ENCODE measurements at places on chromosomes 7 and 10. TPM values are rescaled to one million over a fixed set of nuclear protein-coding genes. Genes with fewer than 3 reads are reported as not detected.

The COBL gene
- not detected for total RNA-seq

The SPDYE8 gene
- not detected for total RNA-seq

The GOT1 gene
- 35.1 TPM for total RNA-seq

The GRID2IP gene
- 0.18 TPM for total RNA-seq

DNA sequence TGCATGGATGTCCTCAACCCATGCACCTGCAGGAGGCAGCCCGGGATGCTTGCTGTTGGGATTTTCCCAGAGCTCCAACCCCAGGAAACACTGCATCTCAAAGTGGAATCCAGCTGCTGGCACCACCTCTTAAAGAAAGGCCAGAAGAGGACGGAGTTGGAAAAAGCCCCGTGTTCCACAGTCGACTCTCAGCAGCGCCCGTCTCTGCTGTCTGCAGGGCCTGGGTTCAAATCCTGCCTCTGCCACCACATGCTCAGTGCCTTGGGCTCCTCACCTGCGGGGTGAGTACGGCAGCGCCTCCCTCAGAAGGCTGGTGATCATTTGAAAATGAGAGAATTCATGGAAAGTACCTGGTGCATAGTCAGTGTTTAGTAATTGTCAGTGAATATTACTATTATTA, 65.6 kb upstream of the ZNF716 start:
- DNase-seq = no peak

DNA sequence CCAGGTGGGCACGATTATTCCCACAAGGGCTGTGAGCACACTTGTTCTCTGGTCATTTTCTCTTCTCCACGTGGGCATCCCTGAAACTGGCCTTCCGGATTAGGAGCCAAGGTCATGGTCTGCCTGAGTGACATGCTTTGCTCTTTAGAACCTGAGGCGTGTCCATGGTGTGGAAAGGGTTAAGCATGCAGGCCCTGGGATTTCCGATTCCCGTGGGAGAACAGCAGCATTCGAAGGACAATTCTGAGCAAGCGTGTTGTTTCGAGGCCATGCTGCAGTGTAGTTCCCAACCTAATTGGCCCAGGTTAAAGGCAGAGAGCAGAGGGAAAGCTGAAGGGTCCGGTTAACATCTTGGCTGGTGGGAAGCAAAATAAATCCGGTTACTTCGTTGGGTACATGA, 245.9 kb downstream of the SKAP2 start:
- DNase-seq = no peak

DNA sequence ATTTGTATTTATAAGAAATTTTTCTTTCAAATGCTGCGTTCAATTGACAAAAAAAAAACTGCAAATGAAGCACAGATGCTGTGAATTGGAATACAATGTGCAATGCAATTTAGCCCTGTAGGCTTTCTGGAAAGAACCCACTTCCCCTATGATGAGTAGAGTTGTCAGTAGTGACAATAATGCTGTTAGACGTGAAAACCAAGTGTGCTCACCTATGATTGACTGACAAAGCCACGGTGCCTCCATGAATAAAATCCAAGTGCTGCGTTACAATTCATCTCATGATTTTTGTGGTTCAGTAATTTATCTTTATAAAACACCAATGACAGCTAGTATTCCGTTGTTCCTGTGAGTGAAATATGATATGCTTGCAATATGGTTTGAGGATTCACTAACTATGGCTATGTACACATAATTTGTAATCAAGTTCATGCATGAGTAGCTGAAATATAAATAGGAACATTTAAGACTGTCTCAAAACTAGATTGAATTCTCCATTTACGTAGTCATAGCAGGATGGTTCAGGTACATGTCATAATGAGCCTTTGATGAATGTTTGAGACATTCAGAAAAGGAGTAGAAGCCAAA, 1160.3 kb downstream of the CNTNAP2 start:
- DNase-seq = no peak

DNA sequence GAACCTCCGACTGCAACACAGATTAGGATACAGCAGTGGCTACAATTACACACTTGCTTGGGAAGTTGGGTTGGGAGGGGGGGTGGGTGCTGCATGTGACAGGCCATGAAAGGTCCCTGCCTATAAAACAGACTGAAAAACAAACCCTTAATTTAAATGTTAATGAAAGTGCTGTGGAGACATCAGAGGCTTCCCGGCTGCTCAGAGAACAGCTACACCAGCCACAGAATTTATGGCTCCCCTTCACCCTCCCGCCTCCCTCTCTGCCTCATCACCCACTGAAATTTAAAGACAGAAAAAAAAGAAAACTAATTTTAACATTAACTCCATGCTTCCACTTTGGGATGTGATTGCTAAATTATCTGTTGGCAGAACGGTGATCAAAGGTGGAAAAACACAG, 34.7 kb downstream of the FBXW4 start:
- no peak for DNase-seq

DNA sequence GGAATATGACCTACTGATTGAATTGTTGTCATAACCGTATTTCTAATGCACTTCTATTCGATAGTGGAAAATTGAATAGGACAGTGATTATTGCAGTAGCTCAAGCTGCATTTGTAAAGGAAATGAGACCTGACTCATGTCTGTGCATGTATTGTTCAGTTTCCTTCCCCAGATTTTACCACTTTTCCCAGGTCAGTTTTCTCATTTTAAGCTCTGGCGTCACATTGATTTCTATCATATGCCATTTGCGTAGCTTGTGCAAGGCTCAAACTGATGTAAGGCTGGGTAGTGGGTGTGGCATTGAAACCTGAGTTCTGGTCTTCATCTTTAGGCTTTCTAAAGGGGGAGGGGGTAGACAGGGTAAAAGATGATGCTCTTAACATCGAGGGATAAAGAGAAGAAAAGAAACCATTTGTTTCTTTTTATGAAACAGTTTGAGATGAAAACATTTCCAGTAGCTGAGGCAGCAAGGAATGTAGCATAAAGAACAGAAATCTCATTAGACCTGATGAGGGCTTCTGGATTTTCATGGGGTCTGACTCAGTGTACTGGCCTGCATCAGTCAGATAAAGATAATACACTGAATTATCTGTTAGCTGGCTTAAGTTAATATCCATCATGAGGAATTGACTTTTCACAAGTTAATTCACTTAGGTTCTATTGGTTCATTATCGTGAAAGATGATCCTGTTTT, 182.3 kb upstream of the CDCA7L start:
- DNase-seq = no peak

DNA sequence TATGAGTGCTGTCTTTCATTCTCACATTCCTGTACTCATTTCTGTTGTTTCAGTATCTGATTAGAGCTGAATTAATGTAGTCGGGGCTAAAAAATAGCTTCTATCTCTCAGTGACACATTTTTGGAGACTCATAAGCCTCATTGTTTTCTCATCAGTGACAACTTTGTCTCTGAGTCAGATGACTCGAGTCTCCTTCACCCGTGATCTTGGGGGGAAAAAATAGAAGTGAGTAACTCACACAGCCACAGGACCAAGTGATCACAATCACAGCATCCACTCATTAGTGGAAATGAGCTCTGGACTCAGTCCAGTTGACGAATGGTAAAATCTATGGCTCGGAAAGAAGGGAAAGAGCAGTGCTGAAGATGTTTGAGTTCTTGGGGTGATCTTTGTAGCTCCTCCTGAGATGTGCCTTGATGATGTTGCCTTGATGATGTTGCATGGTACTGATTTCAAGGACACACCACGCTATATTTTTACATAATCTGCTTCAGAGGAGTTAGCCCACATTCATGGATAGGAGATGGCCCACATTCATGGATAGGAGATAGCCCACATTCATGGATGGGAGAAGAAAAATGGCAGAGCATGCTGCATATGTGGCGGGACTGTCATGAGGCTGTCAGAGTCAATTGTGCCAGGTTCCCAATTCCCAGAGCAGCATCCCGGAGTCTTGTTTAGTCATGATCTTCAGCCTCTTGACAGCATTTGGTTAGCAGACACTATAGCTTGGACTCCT, 214.7 kb downstream of the CELF2 start:
- DNase-seq = no peak

DNA sequence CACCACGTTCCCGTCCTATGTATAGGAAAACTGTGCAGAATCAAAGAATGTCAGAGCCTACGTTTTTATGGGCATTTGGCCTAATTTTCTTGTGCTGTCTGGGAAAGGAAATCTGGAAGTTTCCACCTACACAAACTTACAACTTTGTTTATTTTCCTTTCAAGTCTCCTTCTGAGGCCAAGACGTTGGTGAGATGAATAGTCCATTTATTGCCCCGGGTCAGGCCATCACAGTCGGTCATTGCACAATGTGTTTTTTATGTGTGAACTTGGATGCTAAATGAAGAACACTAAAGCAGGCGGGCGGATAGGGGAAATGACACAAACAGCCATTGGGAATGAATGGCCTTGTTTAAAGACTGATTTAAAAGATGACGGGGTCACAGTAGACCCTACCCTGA, 38.6 kb downstream of the TRIL start:
- DNase-seq = no peak

- no peak for DNase-seq
These were observed 20.7 kb downstream of the ABI1 start for GRCh38 chr10:26839966-26840627.

DNA sequence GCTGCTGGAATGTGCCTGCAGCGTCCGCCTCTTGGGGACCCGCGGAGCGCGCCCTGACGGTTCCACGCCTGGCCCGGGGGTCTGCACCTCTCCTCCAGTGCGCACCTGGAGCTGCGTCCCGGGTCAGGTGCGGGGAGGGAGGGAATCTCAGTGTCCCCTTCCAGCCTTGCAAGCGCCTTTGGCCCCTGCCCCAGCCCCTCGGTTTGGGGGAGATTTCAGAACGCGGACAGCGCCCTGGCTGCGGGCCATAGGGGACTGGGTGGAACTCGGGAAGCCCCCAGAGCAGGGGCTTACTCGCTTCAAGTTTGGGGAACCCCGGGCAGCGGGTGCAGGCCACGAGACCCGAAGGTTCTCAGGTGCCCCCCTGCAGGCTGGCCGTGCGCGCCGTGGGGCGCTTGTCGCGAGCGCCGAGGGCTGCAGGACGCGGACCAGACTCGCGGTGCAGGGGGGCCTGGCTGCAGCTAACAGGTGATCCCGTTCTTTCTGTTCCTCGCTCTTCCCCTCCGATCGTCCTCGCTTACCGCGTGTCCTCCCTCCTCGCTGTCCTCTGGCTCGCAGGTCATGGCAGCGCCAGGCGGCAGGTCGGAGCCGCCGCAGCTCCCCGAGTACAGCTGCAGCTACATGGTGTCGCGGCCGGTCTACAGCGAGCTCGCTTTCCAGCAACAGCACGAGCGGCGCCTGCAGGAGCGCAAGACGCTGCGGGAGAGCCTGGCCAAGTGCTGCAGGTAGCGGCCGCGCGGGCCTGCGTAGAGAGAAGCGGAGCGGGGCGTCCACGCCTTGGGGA, 645 bp downstream of the SLC26A4 start:
- peak; percentile 54 for DNase-seq

GRCh38 chr10:15642095-15642494, 77.6 kb downstream of the ITGA8 start:
- DNase-seq = no peak

DNA sequence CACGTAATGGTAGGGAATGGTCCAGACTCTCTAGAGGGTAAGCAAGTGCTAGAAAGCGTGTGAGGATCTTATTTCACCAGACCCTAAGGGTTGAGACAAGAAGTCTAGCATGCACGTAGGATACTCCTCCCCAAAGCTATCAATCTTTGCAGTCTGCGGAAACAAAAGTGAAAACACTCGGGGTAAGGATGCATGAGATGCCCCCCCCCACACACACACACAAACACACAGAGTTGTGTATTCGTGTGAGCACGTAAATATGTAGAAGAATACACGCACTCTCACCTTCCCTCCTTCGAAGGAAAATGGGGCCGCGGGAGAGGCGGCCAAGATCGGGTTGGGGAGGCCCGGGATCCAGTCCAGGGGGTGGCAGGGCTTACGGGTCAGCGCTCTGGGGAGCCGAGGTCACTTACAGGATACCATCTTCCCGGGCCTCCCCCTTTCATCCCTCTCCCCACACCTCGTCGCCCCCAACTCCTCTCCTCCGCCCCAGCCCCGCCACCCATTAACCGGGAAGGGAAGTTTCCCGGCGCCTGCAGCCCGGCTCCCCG, 455 bp downstream of the CUL2 start:
- DNase-seq = peak; percentile 23

- no peak for DNase-seq
These were observed 73.4 kb downstream of the ATAD1 start for GRCh38 chr10:87744606-87745005.

DNA sequence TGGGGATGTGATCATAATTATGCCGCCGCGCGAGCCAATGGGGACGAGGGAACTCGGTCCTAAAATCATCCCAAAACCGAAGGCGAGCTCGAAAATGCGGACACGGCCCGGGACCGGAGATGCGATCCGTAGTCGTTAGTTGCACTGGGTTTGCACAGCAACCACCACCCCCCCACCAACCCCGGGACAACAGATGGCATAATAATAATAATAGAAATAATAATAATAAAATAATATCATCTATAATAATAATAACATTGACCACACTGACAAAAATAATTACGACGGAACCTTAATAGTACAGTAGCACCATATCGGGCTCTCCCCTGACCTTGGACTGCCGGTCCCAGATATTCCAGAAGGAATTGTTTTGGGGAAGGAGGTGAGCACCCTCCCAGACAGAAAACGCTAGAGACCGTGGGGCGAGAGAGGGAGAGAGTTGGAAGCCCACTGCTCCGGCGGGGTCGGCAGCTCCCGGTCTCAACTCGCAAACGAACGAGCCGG, 1.1 kb upstream of the EMX2 start:
- no peak for DNase-seq

GRCh38 chr10:121521794-121522556, 76.3 kb downstream of the FGFR2 start:
- no peak for DNase-seq

- no peak for DNase-seq
These were observed 244.9 kb upstream of the LRRTM3 start for GRCh38 chr10:66680886-66681285.

GRCh38 chr10:123241391-123242141, 87.4 kb downstream of the BUB3 start:
- DNase-seq = no peak

DNA sequence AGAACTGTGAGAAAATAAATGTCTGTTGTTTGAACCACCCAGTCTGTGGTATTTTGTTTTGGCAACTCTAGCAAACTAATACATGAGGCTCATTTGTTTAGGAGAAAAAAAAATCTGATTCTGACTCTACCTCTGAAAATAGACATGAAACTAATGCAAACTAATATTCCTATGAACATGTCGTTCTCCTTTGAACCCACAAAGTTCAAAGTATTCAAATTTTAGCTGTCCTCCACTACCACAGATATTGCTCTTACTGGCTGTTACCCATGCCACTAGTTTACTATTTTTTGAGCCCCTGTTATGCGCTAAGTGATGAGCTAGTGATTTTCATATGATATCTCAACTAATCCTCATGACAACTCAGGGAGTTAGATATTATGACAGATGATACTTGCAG, 58.8 kb upstream of the ZNF804B start:
- DNase-seq = no peak

GRCh38 chr7:130734815-130735716, 1.1 kb upstream of the KLF14 start:
- DNase-seq = no peak

Measured in activated T-helper 2 cell treated with anti-CD3 and anti-CD28 coated beads, Interferon-gamma antibody, Interleukin-2, Interleukin-4, amounts not matched to agents 10 μg/mL and 5 μg/mL and 100 μg/mL, durations not matched to agents 14 hours and 24 hours and 36 hours (primary cell).